ENCODE measurements at places on chromosomes 13 and 19.

GRCh38 chr13:26698392-26699196 is 62.0 kb downstream of the GPR12 start:
- peak; percentile 86 for DNase-seq

DNA sequence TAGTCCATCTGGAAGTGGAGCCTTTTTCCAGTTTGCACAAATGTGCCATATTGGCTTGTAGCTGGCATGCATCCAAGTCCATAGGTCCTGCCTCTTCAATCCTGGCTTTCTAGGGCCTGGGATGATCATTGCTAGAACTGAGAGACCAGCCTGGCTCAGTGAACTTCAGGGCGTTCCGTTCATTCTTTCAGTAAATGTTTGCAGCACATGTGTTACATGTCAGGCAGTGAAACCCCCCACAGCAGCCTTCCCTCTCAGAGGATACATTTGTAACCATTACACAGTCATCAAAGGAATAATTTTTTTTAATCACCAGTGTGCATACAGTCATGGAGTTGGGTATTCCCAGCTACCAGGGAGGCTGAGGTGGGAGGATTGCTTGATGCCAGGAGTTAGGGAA is 9.7 kb downstream of the FUT2 start:
- no peak for DNase-seq

DNA sequence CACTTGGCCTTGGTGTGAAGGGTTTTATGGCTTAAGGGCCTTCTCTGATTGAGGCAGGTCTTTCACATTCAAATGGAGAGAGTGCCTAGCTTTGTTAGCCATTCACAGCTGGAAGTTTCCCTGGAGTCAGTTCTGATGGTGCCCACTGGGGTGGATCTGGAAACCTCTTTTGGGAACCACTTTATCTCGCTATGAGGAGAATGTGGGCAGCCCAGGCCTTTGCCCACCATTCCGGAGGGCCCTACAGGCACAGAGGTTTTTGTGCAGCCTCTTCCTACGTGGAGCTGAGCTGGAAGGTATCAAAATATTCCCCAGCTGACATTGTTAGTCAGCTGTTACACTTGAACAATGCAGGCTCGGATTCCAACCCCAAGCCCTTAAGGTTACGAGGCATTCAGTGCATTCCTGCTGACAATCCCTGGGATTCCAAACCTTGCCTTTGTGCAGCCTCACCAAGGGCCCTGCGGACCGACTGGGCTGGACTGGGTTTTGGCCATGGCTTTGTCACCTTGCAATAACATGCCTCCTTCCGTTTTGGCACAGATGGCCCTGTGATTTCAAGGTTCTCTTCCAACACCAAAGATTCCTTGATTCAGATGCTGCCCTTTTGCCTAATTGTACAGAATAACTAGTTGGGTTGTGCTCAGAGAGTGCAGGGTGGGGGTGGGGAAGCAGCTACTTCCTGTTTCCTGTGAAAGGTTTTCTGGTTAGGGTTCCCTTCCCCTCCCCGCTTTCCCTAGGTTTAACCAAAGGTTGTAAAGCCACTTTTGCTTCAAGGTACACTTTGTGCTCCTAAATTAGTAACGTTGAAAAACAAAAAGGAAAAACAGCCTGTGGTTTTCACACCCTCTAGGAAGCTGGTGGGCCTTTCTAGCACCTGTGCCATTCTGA is 27.0 kb downstream of the SAE1 start:
- DNase-seq = no peak

- DNase-seq = peak; percentile 68
Measured at GRCh38 chr19:46495786-46496099, at the start of gene PNMA8B. TSS of gene PNMA8B (minus strand) at chr19:46495867. CDS start at chr19:46495465, 402 bp downstream.

GRCh38 chr13:49146950-49147355 is 73.2 kb upstream of the MLNR start:
- no peak for DNase-seq

DNA sequence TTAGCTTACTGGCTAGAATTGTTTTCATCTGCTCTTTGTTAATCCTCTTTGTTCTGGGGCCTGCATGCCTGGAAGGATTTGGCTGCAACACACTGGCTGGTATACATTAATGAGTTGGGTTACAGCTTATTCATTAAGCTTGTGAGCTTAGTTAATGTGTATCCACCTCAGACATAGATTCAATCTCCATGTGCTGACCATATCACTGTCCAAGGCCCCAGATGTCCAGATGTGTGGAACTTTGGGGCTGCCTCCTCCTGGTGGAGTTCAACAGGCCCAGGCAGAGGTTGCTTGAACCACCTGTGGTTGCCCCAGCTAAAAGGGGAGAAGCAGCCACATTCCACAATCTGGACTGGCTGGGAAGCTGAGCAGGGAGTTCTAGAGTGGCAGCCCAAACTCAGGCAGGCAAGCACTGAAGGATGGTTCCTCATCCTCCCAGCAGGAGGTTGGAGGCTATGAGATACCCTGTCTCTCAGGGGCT is 5.4 kb downstream of the DIAPH3 start:
- DNase-seq = no peak

DNA sequence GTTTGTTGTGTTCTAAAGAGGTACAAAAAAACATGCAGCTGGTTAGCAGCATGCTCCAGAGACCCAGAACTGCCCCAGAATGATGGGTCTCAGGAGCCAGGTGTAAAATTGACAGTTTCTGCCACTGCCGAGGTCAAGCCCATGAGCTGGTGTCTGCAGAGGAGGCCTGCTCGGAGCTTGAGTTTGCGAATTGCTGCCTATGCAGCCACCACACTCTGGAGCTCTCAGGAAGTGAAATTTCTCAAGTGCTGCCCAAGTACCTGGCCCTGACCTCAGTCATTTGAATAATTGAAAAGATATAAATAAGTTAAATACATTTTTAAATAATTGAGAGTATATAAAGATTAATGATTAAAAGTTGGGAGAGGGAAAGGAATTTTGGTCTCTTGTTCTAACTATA is 66.4 kb downstream of the ZAR1L start:
- no peak for DNase-seq

- DNase-seq = no peak
Measured at GRCh38 chr13:45861322-45861721, 9.8 kb upstream of the SIAH3 start.
